NCI-H1048 (cell line): ENCODE measurements at places on chromosomes 6 and 20.

GRCh38 chr6:90217506-90218127 lies 79.0 kb downstream of the BACH2 start:
- no peak for DNase-seq

GRCh38 chr6:165184192-165184979 lies 125.0 kb downstream of the C6orf118 start:
- no peak for DNase-seq

- no peak for DNase-seq
Observed at GRCh38 chr6:169101981-169102380, 151.7 kb downstream of the THBS2 start.

- no peak for DNase-seq
Observed at GRCh38 chr6:97177905-97178304, 105.1 kb downstream of the MMS22L start.

- no peak for DNase-seq
Observed at GRCh38 chr6:132261354-132261753, 139.9 kb downstream of the MOXD1 start.

- no peak for DNase-seq
Observed at GRCh38 chr6:34650823-34651222, 45.7 kb downstream of the ILRUN start.

DNA sequence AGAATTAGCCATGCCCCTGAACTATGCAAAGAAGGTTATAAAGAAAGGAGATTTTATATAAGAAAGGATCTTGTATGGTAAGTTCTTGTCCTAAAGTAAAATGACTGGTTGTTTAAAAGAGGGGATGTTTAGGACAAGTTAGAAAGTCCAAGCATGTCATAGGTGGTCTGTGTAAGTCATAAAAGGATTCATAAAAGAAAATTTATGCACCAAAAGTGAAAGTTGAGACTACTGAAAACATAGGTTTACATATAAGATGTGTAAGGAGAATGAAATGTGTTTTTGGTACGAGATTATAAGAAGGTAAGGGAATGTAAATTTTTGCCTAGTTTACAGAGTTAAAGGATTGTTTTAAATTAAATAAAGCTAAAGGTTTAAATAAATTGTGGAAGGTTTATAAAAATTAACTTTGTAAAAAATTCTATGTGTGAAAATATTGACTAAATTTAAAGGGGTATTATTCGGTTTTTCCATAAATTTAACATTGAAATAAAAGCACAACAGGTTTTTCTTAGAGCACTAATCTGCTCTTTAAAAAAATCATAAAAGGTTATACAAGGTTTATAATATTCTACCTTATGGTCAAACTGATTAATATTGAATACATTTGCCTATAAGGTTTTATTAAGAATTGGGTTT lies 93.6 kb upstream of the UST start:
- DNase-seq, result no peak

- no peak for DNase-seq
Observed at GRCh38 chr20:35975576-35976373, 7.4 kb downstream of the CNBD2 start.

GRCh38 chr20:50721881-50722281 lies 9.5 kb upstream of the PARD6B start:
- no peak for DNase-seq

- no peak for DNase-seq
Observed at GRCh38 chr20:47102629-47103028, 208.0 kb downstream of the EYA2 start.

DNA sequence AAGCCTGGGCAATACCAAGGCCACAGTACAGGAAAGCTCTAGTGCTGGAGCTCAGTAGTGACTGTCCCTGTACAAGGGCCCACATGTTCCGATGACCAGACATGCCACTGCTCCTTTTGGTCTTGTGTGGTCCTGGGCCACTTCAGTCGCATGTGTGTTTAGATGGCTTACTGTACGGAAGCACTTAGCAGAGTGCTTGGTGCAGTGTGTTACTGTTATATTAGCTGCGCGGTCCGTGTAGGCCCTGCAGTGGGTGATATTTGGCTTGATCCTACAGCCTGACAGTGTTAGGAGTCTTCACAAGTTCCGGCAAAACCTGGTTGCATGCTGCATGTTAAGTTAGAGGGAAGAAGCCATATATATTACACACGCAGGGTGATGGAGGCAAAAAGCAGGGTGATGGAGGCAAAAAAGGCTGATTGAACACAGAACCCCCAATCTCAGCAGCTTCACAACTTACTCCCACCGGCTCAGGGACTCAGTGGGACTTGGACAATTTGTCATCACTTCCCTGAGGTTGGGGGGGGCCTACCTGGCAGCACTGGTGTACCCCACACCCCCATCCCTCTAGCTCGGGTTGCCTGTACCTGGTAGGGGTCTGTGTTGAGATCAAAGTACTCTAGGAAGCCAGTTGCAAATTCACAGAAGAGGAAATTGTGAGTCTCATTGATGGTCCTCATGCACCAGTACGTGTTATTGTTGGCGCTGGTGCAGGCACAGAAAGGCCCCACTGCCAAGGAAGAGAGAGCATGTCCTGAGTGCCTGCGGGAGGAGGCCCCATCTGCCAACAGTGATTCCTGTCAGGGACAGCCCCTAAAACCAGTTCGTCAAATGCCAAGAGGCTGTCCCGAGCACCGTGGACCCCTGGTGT lies 122.6 kb downstream of the SULF2 start:
- DNase-seq, result no peak

- no peak for DNase-seq
Observed at GRCh38 chr6:154937306-154938220, 57.6 kb upstream of the TIAM2 start.

DNA sequence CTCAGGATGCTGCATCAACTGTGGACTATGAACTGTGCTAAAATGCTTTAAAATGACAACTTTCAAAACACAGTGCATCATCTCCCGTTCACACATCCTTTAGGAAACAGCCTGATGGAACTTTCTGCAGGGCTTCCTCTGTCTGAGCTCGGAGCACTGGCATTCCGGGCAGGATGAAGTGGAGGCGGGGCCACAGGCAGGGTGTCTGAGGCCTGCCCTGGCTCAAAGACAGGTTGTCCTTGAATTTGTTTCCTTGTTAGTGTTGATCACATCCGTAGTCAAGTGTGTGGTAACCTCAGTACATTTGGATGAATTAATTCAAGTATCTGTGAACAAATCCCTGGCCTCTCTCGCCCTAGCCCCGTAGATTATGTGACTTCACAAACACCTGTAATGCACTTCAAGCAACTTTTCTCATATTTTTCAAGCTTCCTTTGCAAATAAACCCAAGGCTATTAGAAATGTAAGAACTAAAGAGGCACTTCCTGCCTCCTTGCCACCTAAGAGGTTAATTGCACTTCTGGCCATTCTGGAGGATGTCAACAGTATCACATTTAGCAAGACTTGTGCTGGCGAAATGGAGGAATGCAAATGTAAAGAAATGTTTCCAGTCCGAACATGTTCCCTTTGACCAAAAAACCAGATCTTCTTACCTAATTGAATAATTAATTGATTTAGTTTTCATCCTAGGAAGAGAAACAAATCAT lies 3.1 kb downstream of the CD93 start:
- no peak for DNase-seq

- DNase-seq, result no peak
Observed at GRCh38 chr20:34581341-34582184, 23.0 kb downstream of the MAP1LC3A start.

DNA sequence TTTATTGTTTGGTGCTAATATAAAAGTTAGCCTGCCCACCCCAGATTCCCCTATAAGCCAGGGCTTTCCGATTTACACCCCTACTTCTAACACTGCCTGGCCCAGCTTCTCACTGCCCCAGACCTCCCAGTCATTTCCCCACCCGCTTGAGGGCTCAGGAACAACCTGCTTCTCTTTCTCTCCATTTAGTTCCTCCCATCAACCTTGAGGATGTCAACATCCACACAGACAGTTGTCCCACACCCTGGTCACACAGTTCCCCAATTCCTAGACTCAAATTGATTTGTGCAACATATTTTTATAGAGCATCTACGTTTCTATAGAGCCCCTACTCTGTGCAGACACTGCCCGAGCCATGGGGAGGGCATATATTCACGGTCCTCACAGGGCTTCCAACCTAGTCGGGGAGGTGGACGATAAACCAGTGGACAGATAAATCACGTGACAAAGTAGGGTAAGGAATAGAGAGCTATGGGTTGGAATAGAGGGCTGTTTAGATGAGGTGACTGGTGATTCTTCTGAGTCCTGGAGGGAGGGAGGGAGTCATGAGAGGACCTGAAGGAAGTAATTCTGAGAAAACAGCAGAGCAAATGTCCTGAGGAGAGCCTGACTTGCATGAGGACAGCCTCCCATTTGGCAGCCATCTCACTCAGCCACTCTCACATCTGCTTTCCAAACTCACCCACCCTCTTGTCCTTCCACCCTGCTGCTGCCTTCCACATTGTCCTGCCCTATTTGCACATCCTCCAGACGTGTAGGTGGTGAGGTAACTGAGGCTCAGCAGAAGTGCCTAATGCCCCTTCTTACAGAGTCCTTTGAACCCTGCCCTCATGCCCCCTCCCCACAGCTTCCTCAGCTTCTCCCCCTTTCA lies 6.3 kb downstream of the GABRR2 start:
- DNase-seq, result no peak

- DNase-seq, result no peak
Observed at GRCh38 chr6:139475646-139476045, 101.2 kb upstream of the CITED2 start.

GRCh38 chr6:137664183-137664582 lies 170.0 kb upstream of the OLIG3 start:
- DNase-seq, result no peak

GRCh38 chr6:157232161-157232895 lies 91.0 kb downstream of the TMEM242 start:
- no peak for DNase-seq

DNA sequence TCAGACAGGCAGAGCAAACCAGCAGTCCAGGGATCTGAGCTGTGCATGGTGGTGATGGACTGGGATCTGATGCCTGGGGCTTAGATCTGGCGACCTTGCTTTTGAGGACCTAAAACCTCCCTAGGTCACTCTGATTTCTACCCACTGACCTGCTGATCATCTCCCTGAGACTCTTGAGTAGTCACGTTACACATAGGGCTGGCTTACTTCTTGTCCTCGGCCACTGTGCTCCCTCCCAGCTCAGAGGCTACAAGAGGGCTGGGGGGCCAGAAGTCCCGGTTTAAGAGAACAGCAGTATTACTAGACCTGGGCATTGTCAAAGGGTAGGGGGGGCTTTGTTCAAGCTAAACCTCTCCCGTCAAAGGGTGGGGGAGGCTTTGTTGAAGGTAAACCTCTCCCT lies 5.5 kb downstream of the DYNLT1 start:
- DNase-seq, result no peak

- DNase-seq, result no peak
Observed at GRCh38 chr20:6708010-6708409, 59.5 kb upstream of the BMP2 start.

DNA sequence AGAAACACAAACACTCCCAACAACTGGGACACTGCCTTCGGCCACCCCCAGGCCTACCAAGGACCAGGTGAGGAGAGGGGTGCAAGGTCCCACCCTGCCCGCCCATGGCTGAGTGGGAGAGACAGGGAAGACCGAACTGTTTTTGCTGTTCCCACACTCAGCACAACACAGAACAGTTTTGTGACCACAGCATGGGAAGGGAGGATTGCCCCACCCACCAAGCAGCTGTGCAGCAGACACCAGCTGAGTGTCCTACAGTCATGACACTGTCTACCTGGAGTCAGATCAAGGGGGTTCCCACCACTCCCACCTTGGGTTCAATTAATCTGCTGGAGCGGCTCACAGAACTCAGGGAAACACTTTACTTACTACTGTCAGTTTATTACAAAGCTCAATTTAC lies 73.9 kb downstream of the SNX9 start:
- DNase-seq, result no peak

- DNase-seq, result no peak
Observed at GRCh38 chr6:106963544-106963943, 11.0 kb downstream of the CD24 start.

DNA sequence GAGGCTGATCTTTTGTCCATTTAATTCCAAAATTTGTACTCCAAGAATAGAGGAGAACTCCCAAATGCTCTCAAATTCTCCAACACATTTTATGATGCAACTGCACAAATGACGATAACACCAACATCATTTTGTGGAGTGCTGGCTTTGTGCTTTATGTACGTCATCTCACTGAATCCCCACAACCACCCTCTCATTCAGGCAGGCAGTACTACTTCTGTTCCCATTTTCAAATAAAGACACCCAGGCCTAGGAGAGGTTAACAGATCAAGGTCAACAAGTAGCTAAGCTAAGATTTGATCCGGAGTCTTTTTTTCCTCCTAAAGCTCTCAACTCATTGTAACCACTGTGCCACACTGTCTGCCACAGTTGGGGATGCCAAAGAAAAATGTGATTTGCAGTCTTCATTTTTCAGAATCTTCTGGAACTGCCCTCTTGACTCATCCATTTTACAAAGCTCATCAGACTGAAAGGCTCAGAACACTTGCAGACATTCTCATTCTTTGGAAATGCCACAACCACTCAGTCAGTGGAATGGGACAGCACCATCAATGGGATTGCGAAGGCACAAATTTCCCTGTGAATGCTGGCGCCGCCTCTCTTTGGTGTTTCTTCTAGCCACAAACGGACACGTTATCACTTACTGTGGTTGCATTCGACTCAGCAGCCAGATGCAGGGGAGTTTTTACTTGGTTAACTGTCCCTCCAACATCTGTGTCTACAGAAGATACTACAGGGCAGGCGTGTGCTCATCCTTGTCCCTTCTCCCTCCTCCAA lies 184.4 kb downstream of the GJA10 start:
- DNase-seq, result no peak

- no peak for DNase-seq
Observed at GRCh38 chr20:5773589-5773988, 23.4 kb downstream of the SHLD1 start.

DNA sequence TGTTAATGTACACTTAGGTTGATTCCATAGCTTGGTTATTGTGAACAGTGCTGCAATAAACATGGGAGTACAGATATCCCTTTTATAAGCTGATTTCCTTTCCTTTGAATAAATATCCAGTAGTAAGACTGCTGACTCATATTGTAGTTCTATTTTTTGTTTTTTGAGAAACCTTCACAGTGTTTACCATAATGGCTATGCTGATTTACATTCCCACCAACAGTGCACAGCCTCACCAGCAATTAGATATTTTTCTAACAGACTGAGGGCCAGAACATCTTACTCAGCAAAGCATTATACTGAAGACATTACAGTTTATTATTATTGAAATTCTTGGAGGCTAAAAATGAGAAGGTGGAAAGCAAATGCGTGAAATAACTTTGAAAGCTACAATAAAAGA lies 187.3 kb upstream of the HEY2 start:
- DNase-seq, result no peak

DNA sequence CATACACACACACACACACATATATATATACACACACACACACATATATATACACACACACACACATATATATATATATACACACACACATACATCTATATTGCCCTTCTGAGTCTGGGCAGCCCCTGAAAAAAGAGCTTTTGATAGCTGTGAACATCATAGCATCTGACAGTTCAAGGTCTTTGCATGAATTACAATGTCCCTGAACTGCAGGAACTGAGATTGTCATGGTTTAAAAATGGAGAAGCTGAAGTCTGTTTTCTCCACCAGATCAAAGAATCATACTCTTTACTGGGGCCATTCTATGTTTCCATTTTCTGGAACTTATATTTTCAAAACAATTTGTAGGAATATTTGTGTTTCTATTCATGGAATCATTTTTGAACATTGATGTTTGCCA lies 189.8 kb downstream of the ZDHHC14 start:
- DNase-seq, result no peak

- no peak for DNase-seq
Observed at GRCh38 chr6:80329496-80329895, 223.0 kb downstream of the BCKDHB start.
